Left lung (tissue), 14 donors: ENCODE measurements at places on chromosomes 4 and X. TPM values are rescaled to one million over a fixed set of nuclear protein-coding genes. Genes with fewer than 3 reads are reported as not detected.
A peak's percentile ranks its signal among the peaks of the same experiment; 100 is the strongest.

GRCh38 chr4:156729416-156729815 is 242.2 kb downstream of the PDGFC start:
- no peak for DNase-seq
- no peaks in the 10 kb centered on the region for H3K36me3 ChIP-seq
- H3K4me1 ChIP-seq: no peaks in the 10 kb centered on the region
- no peak overlapping the region for H3K4me3 ChIP-seq
- H3K27me3 ChIP-seq: no peaks in the 10 kb centered on the region

DNA sequence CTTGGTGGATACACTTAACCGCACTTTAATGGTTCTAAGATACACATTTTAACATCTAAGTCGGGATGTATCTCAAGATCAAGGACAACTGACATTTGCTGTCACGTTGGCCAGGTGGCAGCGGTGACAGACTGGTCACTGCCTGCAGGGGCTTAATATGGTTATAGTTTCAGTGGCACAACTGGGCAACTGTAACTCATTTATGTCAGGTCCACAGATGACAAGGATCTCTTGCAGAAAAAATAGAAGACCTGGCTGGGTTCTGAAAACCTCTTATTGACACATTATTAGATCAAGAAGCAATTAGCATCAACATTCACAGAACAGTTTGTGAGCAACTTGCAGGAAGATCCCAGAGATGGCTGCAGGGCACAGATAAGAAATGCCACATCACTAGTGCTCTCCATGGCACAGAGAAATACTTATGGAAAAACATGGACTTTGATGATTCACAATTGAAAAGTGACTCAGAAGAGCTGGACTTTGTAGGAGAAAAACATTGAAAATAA is 99.6 kb upstream of the SORBS2 start:
- H3K4me3 ChIP-seq: no peak overlapping the region
- no peak overlapping the region for H3K27ac ChIP-seq
- no peaks in the 10 kb centered on the region for H3K27me3 ChIP-seq
- DNase-seq: no peak
- H3K4me1 ChIP-seq: no peaks in the 10 kb centered on the region

GRCh38 chr4:83075311-83076095 is 39.0 kb downstream of the PLAC8 start:
- H3K36me3 ChIP-seq: peaks cover 28% of the 10 kb centered on the region
- H3K27ac ChIP-seq: peak overlapping the region; percentile 2
- no peaks in the 10 kb centered on the region for H3K4me1 ChIP-seq
- no peak overlapping the region for H3K4me3 ChIP-seq
- DNase-seq: no peak

MAD2L1 gene
- total RNA-seq: 6.0 TPM

DNA sequence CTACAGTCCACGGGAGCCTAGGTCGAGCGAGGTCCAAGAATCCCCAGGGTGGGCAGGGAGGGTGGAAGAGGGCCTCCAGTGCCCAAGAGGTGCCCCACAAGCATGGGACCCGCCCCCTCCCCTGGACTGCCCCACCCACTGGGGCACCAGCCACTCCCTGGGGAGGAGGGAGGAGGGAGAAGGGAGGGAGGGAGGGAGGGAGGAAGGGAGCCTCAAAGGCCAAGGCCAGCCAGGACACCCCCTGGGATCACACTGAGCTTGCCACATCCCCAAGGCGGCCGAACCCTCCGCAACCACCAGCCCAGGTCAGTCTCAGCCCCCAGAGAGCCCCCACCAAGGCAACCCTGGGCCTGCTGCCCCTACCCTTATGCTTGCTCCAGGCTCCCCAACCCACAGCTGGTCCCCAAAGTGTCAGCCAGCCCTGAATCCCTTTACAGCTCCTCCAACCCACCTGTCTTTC is at the start of gene GATA1:
Gene GATA1 (plus strand): TSS at position 250 of the 460 bp plus-strand sequence. CDS start 4,520 bp downstream, outside the sequence.
- H3K4me1 ChIP-seq: no peaks in the 10 kb centered on the region
- no peak within 1 kb of the TSS for H3K4me3 ChIP-seq
- H3K27me3 ChIP-seq: no peaks in the 10 kb centered on the region
- no peak for DNase-seq
- H3K27ac ChIP-seq: no peak within 1 kb of the TSS

ETDA gene
- not detected for total RNA-seq

DNA sequence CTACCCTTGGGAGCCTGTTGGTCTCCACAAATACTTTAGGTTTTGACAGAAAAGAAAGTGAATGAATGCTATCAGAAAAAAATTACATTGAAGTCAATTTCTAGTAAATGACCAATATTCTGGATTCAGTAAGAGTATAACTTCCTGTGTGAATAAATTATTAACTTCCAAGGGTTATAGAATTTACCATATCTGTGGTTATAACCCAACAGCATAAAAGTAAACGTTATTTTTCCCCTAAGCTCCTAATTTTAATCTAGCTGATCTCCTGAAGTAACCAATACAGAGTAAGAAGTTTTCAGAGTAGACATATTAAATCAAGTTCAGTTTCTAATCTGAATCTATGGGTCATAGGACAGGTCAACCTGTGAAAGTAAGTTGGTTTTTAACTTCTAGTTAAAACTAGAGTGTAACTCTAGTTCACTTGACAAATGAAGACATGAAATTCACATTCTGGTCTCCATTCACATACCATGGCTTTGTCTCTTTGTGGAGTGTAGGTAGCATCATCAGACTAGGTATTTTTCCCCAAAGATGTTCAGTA is 22.8 kb downstream of the DTHD1 start:
- H3K36me3 ChIP-seq: no peaks in the 10 kb centered on the region
- peaks cover 30% of the 10 kb centered on the region for H3K4me1 ChIP-seq
- no peak overlapping the region for H3K4me3 ChIP-seq
- H3K27ac ChIP-seq: no peak overlapping the region

DNA sequence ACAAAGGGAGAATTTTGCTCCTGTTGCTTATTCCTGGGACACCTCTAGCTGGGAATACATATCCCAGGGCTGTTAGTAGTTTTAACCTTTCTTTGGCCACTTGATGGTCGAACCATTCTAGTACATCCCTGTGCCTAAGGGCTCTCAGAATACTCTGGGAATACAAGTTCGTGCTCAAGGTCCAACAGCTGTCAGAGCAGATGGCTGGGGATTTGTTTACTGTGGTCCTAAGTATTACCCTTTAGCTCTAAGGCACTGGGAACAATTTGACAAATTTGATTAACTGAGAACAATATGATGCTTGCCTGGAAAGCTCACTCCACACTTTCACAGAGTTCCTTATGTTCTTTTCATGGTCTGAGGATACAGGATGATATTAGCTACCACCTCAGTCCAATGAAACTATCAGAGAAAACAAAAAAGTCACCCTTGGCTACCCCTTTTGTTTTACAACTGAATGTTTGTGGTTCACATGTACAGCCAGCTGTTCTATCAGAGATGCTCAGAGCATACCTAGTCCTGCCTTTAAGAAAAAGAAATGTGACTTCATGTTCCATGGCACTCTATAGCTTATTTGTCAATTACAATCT is 47.4 kb upstream of the PHOX2B start:
- DNase-seq: no peak
- H3K4me1 ChIP-seq: no peaks in the 10 kb centered on the region
- no peak overlapping the region for H3K27ac ChIP-seq
- H3K27me3 ChIP-seq: no peaks in the 10 kb centered on the region
- no peak overlapping the region for H3K4me3 ChIP-seq

ZFYVE28 gene
- 12.0 TPM for total RNA-seq

DNA sequence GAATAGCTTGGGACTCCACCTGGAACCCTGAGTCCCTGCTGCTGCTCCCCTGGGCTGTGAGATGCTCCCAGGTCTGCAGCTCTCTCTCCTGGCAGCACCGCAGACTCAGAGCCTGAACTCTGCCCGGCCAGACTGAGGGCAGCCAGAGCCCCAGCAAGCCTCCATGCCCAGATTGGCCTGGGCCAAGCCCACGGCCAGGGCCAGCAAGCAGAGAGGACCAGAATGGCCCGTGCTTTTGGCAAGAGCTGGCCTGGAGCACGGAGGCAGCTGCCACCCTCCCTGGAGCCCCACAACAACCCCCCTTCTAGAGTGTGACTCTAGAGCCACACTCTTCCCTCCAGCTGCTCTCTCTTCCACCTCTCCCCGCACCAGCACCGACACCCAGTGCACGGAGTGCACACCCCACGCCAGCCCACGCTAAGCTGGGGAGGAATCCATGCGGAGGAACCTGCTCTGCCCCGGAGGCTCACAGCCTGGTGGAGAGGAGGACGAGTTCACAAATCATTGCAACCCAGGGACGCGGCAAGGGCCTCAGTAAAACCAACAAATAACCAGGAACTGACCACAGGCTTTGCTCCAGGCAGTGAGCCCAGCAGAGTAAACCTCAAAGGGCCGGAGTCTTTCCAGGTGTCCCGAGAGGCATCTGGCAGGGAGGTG is 110.3 kb downstream of the HMX1 start:
- no peak overlapping the region for H3K27ac ChIP-seq
- H3K36me3 ChIP-seq: no peaks in the 10 kb centered on the region
- no peak overlapping the region for H3K4me3 ChIP-seq
- no peaks in the 10 kb centered on the region for H3K4me1 ChIP-seq
- H3K27me3 ChIP-seq: peaks cover 53% of the 10 kb centered on the region
- no peak for DNase-seq

DNA sequence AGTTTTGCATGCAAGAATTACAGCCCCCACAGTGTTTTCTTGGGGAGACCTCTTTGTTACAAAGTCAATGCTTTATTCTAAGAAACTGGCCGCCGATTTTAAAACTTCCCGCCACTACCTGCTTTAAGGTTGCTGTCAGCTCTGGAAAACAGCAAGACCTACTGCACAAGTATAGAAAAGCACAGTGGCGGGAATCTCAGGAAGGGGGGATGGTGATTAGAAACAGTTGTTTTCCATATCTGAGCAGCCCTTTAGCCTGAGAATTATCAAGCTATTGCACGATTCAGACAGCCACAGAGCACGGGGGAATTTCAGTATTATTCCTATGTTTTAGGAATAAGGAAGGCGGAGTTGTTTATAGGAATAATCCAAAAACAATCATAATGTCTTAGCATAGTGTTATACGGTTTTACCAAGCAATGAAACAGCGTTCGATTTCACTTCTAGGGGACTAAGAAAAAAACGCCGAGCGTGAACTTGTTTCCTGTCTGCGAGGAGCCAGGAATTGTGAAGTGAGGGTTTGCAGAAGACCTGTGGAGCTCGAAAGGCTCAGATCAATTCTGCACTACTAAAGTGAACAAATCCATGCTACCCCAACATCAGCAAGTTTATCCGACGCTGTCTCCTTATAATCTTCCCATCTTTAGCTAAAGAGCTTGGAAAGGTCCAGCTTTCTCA is 81.3 kb downstream of the HMGN5 start:
- no peak overlapping the region for H3K27ac ChIP-seq
- DNase-seq: no peak
- H3K27me3 ChIP-seq: no peaks in the 10 kb centered on the region

- H3K27me3 ChIP-seq: peaks cover 32% of the 10 kb centered on the region
- no peak overlapping the region for H3K4me3 ChIP-seq
- H3K36me3 ChIP-seq: no peaks in the 10 kb centered on the region
- H3K27ac ChIP-seq: no peak overlapping the region
- DNase-seq: no peak
Measured at GRCh38 chr4:80219301-80220025, 22.2 kb downstream of the PRDM8 start.

GRCh38 chrX:81286075-81286474 is 84.2 kb downstream of the SH3BGRL start:
- no peak for DNase-seq
- no peaks in the 10 kb centered on the region for H3K4me1 ChIP-seq
- no peaks in the 10 kb centered on the region for H3K36me3 ChIP-seq
- no peaks in the 10 kb centered on the region for H3K27me3 ChIP-seq
- H3K4me3 ChIP-seq: no peak overlapping the region

DNA sequence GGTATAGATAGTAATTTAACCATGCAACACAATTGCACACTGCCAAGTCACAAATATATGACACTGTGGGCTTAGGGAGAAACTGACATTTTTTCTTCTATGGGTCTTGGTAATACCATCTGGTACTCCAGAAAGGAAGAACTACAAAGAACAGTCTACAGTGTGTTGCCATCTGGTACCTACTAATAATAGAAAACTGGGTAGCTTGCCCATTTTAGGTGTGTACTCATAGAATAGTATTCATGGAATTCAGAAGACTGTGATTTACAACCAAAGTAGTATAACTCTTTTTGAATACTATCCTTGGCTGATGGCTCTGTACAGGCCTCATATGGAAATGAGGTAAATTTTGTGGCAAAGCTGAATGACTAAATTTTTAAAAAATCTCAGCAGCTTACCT is 132.6 kb upstream of the RPS6KA6 start:
- DNase-seq: no peak
- H3K27ac ChIP-seq: no peak overlapping the region
- H3K4me1 ChIP-seq: no peaks in the 10 kb centered on the region

- peaks cover 15% of the 10 kb centered on the region for H3K4me1 ChIP-seq
- H3K27me3 ChIP-seq: no peaks in the 10 kb centered on the region
- no peaks in the 10 kb centered on the region for H3K36me3 ChIP-seq
- DNase-seq: no peak
- H3K4me3 ChIP-seq: no peak overlapping the region
Measured at GRCh38 chr4:156773648-156774357, 197.8 kb downstream of the PDGFC start.

DNA sequence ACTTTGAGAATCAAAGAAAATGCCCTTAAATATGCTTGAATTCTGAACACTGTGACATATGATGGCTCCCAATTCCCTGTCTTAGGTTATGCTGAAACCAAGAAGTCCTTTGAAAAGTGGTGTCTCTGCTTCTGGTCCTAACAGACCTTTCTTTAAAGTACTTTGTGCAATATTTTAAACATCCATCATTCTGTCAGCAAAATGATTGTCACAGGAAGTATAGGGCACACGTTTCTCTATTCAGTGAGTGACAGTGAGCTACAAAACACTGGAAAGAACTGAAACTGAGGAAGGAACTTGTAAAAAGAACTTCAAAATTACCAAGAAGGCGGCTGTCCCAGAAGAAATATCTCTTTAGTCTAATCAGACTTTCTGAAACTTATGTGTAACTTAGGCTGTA is 12.2 kb upstream of the NUP54 start:
- no peak overlapping the region for H3K4me3 ChIP-seq
- DNase-seq: no peak
- no peak overlapping the region for H3K27ac ChIP-seq
- no peaks in the 10 kb centered on the region for H3K27me3 ChIP-seq
- H3K36me3 ChIP-seq: no peaks in the 10 kb centered on the region

DNA sequence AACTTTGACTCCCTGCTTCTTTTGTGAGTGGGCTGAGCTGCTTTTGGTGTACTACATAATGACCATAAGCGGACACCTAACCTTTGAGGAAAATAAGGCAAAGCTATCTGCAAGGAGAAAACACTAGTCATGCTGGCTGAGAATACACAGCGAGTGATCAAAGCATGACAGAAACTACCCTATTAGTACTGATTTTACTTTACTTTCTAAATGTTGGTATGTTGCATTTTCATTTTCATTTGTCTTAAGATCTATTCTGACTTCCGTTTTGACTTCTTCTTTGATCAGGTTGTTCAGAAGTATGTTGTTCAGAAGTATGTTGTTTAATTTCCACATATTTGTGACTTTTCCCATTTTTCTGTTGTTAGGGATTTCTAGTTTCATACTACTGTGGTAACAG is 361.1 kb downstream of the TRAM1L1 start:
- no peak overlapping the region for H3K27ac ChIP-seq
- no peak overlapping the region for H3K4me3 ChIP-seq
- no peaks in the 10 kb centered on the region for H3K36me3 ChIP-seq
- H3K4me1 ChIP-seq: no peaks in the 10 kb centered on the region
- no peak for DNase-seq
- no peaks in the 10 kb centered on the region for H3K27me3 ChIP-seq

ATP2B3 gene
- not detected for total RNA-seq

- no peaks in the 10 kb centered on the region for H3K36me3 ChIP-seq
- no peaks in the 10 kb centered on the region for H3K27me3 ChIP-seq
- H3K27ac ChIP-seq: no peak overlapping the region
Measured at GRCh38 chr4:26144526-26145155, 176.2 kb upstream of the RBPJ start.

ADH7 gene
- total RNA-seq: 1.4 TPM
